ENCODE measurements at places on chromosomes 1 and 21.

- DNase-seq, result no peak
Measured at GRCh38 chr21:29431178-29431577, 132.5 kb downstream of the BACH1 start.

DNA sequence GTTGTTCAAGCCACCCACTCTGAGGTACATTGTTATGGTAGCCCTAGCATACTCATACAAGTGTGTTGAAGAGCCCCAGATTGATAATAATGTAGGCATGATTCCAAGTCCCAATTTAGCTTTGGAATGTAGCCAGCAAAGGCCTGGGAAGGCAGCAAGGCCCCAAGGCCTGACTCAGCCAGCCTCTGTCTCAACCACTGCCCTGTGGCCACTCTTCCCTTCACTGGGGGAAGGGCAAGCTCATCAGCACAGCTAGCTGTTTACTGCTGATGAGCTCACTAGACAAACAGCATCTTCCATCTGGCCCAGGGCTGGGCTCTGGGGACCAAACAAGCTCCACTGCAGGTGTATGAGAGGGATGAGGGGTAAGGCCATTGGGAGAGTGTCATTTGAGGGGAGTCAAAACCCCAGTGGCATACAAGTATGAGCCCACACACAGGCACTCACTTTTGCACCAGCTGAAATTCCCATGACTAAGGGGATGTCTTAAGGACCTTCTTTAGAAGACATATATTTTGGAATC lies 2.2 kb upstream of the IRF6 start:
- peak; percentile 74 for DNase-seq

DNA sequence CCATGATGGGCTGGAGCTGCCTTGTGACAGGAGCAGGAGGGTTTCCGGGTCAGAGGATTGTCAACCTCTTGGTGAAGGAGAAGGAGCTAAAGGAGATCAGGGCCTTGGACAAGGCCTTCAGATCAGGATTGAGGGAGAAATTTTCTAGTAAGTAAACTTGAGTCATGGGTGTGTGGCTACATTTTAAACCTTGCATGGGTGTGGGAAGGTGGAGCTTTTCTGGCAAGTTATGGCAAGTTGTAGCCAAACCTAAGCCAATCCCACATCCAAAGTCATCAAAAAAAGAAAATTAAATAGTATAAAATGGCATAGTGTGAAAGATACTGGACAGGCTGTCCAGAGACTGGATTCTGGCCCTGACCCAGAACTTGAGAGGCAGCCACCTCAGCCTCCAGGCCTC lies 39.8 kb upstream of the HSD3B1 start:
- no peak for DNase-seq

- peak; percentile 16 for DNase-seq
Measured at GRCh38 chr1:21082073-21082472, 94.6 kb downstream of the EIF4G3 start.

GRCh38 chr21:44636209-44637017 lies 743 bp upstream of the KRTAP10-10 start:
- no peak for DNase-seq

- no peak for DNase-seq
Measured at GRCh38 chr1:156899956-156900718, 6.6 kb downstream of the PEAR1 start.

GRCh38 chr1:200362421-200362820 lies 47.4 kb downstream of the ZNF281 start:
- DNase-seq, result no peak

GRCh38 chr1:64163970-64164369 lies 39.5 kb upstream of the UBE2U start:
- no peak for DNase-seq

DNA sequence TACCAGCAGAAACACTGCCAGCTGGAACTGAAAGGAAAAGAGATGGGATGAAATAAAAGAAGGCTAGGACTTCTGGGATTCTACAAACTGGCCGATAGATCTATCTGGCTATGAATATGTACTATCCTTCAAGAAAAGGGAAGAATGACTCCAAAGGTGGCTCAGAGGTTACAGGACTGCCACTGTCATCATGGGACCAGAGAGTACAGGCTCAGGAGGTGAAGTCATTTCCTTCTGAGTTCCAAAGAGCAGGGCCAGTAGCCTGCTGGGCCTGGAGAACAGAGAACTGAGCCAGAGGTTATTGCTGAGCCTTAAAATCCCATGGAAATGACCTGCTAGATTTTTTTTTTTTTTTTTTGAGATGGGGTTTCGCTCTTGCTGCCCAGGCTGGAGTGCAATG lies 27.6 kb downstream of the ZNF496 start:
- no peak for DNase-seq

GRCh38 chr1:48031676-48032075 lies 34.5 kb upstream of the TRABD2B start:
- no peak for DNase-seq

DNA sequence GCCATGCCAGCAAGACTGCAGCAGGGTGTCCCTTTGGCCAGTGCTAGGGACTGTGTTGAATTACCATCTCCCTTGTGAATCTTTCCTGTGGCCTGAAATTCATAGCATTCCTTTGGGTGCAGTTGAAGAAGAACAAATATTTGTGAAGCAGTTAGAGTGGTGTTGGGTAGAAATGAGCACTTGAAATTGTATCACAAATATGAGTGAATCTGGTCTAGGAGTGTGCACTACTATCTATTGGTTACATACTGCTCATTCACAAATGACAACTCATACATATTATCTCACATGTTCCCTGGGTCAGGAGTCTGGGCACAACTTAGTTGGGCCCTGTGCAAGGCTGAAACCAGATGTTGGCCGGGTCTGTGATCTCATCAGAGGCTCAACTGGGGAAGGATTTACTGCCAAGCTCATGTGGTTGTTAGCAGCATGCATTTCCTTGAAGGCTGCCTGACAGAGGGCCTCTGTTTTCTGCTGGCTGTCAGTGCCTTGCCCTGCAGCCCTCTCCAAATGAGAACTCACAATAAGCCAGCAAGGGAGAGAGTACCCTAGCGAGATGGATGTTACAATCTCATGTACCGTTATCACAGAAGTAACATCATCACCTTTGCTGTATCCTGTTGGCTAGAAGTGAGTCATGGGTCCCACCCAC lies 23.8 kb downstream of the AJAP1 start:
- DNase-seq, result no peak

GRCh38 chr1:111370871-111371270 lies 56.7 kb downstream of the OVGP1 start:
- DNase-seq, result no peak

- DNase-seq, result no peak
Measured at GRCh38 chr1:187257476-187257875, 428.7 kb downstream of the PLA2G4A start.

DNA sequence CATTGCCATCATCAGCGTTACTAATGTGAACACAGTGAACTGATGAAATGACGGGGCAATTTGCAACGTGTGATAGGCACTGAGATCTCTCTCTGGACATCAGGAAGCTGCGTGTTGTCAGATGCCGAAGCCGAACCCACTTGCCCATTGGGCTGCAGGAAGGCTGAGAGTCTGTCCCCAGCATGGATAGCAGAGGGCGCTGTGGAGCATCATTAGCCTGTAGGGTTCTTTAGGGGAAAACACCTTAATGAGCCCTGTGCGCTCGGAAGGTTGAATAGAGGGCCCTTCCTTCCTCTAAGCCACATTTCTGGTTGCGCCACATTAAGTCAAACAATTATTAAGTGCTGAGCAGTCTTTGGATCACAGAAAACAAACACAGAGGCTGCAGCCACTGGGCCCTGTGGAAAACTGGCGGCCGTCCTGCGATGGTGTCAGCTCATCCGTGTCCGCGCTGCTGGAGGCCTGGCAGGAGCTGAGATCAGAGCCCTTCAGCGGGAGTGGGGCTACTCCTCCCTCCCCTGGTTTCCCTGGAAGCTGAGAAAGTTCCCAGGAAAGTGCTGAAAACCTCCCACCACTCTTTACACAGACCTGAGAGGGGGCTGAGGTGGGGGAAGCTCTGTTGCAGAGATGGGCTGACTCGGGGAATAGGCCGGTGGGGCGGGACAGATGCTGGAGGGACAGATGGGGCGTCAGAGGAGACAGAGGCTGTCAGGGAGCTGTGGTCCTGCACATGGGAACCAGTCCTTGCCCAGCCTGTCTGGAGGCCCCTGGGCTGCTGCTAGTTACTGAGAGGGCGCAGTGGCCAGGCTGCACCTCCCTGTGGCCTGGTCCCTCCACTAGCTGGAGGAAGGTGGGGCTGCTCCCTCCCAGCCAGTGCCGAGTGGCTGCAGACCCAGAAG lies 12.7 kb downstream of the TFF2 start:
- DNase-seq, result peak; percentile 12

DNA sequence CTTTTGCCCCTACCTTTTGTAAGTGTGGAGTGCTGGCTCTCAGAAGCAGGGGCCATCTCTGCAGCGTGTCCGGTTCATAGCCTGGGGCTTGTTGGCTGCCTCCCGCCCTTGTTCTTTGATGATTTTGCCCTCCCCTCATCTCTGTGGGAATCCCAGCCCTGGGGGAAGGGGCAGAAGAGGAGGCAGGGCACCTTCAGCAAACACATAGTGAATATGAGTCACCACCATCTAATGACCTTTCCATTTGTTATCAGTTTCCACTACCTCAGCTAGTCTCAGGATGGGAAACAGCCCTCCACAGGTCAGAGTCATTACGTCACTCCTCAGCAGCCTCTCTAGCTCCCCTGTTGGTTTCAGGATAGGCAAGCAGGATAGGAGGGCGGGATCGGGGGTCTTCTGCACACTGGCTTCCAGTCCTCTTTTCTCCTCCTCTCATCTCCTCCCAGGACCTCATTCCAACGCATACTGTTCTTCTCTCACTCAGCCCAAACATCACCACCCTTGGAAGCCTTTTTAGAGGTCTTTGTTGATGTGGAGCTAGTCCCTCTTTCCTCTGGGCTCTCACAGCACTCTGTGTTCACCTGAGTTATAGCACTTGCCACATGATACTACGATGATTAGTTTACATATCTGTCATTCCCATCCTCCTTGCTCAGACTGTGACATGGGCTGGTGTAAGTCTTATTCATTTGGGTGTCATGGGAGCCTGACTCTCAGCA lies 15.8 kb downstream of the GADD45A start:
- DNase-seq, result no peak

- DNase-seq, result no peak
Measured at GRCh38 chr1:107454791-107455190, 314.0 kb downstream of the NTNG1 start.

DNA sequence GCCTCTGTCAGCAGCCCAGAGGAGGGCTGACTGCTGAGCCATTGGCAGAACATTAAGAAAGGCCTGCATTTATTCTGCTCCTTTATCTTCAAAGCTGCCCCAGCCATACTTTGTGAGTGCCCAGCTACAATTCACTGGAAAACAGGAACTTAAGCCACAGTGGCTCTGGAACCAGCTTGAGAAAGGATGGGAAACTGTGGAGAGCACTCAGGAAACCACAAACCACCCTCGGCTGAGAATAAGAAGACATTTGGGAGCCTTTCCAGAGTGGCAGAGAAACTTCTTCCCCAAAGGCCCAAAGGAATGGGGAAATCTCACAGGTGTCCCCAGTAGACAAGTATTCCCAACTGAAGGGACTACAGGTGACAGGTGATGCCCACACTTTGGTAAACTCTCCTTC lies 1.8 kb downstream of the LAMB3 start:
- no peak for DNase-seq
